ENCODE measurements at places on chromosomes 3 and 15.
A peak's percentile ranks its signal among the peaks of the same experiment; 100 is the strongest.

- DNase-seq: no peak
Observed at GRCh38 chr3:58522759-58523425, 14.1 kb downstream of the ACOX2 start.

DNA sequence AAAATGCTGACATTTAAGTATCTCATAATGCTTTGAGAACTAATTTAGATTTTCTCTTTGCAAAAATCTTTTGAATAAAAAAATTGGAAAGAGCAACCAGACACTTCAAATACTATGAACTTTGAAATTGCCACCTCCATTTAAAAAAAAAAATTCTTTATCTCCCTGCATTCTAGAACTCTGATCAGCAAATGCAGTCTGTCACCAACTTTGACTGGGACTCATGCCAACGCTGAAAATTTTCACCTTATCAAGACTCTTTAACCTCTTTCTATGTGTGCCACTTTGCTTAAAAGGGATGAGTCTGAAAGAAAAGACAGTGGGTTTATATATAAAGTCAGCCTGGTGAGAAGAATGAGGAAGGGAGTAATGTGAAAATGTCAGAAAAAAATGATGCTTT is 191.2 kb upstream of the ARPP21 start:
- no peak for DNase-seq

- DNase-seq: peak; percentile 73
Observed at GRCh38 chr3:128875556-128876120, 3.8 kb upstream of the ACAD9 start.

GRCh38 chr3:124467980-124468902 is 262.0 kb upstream of the UMPS start:
- peak; percentile 65 for DNase-seq

- DNase-seq: peak; percentile 37
Observed at GRCh38 chr3:124993466-124993865, 58.9 kb upstream of the MUC13 start.

DNA sequence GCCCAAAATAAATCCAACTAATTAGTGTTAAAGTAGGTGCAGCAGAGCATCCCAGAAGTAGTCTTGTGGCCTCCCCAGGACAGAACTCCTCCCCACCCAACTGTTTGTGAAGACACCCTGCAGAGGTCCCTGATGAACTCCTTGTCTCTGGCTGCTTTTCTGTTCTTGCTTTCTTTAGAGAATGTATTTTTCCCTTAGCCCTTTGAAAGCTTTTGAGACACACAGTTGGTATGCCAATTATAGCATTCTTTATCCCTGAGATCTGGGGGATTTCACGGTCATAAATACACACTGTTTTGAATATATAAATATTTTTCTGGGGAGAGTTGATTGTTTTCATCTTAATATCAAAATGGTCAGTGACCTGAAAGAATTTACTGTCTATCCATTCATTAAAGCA is 9.8 kb downstream of the TFG start:
- no peak for DNase-seq

- no peak for DNase-seq
Observed at GRCh38 chr3:100103558-100104441, 10.5 kb downstream of the FILIP1L start.

- DNase-seq: no peak
Observed at GRCh38 chr3:39234651-39235050, 42.3 kb upstream of the XIRP1 start.

DNA sequence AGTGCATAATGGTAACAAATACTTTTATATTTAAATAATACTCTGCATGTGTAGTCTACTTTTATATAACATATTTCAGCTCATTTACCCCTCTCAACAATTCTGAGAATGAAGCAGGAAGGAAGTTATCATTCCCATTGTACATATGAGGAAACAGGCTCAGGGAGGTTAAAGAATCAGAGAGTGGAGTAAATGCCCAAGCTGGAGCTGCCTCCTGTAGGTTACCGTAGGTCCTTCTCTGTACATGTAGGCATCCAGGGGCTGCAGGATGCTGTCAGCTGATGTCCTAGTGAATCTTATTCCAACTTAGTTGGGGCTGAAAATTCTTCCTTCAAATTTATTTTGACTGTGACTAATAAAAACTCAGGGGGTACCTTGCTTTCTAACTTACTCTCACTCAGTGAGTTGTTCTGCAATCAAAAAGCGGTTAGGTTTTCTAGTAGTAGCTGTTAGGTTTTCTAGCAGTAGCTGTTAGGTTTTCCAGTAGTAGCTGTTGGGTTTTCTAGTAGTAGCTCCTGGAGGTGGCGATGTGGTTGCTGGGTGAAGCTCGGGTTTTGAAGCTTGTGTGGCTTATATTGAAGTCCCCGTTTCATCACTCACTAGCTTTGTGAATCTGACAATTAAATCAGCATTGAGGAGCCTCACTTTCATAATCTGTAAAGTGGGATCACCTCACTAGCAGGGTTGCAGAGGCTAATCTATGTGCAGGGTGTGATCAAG is 357.0 kb downstream of the NR2F2 start:
- no peak for DNase-seq

GRCh38 chr15:22903961-22904534 is 65.6 kb downstream of the NIPA2 start:
- DNase-seq: no peak

- no peak for DNase-seq
Observed at GRCh38 chr3:102025606-102026270, 176.4 kb downstream of the NFKBIZ start.

DNA sequence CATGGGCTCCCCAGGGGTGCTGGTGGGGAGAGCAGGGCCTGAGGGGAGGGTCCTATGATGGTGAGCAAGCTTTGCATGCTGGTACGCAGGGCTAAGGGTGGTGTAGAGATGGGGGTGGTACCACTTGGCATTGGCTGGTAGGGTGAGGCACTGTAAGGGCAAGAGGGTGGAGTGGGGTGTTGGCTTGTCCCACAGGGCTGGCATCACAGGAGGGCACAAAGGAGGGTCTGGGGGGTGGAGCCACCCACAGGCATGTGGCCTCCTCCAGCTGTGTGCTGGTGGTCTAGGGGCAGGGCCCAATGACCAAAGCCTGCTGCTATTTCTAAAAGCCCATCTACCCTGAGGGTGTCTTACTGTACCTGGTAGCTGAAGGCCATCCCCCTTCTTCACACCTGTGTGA is 65.2 kb upstream of the SEC13 start:
- no peak for DNase-seq

- DNase-seq: no peak
Observed at GRCh38 chr15:83899670-83900069, 245.7 kb downstream of the ADAMTSL3 start.

- no peak for DNase-seq
Observed at GRCh38 chr3:49966233-49966942, 26.4 kb downstream of the RBM6 start.

GRCh38 chr15:100332231-100332630 is 9.5 kb downstream of the ADAMTS17 start:
- no peak for DNase-seq

GRCh38 chr3:114571363-114571762 is 277.5 kb downstream of the TIGIT start:
- no peak for DNase-seq

DNA sequence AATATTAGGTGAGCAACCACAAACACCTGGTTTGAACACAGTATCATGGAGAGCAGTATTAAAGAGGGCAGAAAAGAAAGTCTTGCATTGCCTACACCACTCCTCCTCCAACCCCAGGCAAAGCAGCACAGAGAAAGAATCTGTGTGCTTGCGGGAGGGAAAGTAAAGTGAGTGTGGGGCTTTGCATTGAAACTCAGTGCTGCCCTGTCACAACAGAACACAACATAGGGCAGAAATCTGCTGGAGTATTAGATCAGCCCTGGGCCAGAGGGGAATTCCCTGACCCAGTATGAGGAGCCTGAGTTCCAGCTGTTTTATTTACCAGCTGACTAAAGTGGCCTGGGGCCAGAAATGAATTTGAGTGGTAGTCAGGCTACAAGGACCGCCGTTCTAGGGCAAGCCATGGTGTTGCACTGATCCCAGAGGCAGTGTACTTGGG is 75.5 kb downstream of the SPATA16 start:
- DNase-seq: no peak

- DNase-seq: peak; percentile 72
Observed at GRCh38 chr3:51389423-51390183, 1.5 kb upstream of the RBM15B start.

- peak; percentile 15 for DNase-seq
Observed at GRCh38 chr3:129658110-129658843, 51.8 kb upstream of the PLXND1 start.

DNA sequence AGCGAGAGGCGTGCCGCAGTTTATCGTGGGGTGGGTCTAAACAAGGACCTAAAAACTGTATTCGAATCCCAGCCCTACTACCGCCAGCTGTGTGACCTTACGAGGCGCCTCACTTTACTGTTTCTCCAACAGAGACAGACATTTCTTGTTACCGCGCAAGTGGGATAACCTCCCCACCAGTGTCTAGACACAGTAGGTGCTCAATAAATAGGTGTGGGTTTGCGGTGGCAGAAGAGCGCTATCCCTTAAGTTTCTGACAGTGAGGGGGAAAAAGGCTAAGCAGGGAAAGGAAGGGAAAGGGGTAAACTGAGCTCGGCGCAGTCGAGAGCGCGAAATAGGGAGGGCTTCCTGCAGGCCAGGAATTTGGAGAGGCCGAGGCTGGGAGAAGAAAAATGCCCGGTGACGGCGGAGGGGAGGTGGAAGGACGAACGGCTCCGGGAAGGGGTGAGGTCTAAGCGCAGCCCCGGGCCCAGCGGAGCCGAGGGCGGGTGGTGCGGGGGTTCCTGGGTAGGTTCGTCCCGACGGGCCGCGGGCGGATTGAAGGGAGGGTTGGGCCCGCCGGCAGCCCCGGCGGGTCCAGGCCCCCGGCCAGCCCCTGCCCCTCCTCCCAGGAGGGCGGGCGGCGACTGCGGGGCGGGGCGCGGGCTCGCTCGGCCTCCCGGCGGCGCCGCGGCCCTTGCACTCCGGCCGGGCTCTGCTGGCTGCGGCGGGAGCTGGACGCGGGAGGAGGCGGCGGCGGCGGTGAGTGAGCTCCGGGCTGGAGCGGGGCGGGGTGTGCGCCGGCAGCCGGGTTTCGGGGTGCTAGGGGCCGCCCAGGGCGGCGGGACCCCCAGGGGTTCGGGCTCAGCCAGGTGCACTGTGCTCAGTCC is at the start of gene CGNL1:
TSS of gene CGNL1 (plus strand) at position 679 of the 869 bp plus-strand sequence. CDS start 61,495 bp downstream, outside the sequence.
- DNase-seq: no peak

- DNase-seq: no peak
Observed at GRCh38 chr3:4776399-4776979, 202.7 kb upstream of the BHLHE40 start.

DNA sequence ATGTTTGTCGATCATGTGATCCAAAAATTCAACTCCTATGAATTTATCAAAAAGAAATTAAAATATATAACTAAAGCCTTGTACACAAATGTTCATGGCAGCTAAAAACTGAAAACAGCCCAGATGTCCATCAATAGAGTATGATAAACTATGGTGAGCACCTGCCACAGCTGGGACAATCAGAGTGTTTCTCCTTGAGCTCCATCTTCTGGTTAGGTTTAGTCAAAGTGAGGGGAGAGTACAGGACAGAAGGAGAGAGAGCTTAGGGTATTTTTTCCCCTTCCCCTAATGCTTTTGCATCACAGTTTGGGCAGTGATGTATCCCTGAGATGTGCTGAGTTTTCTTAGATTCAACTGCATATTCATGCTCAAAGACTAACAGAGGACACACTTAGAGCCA is 65.5 kb downstream of the FSIP1 start:
- no peak for DNase-seq

- DNase-seq: peak; percentile 70
Observed at GRCh38 chr15:92817339-92817886, 82.7 kb upstream of the CHD2 start.

GRCh38 chr3:139970526-139970925 is 35.5 kb downstream of the CLSTN2 start:
- no peak for DNase-seq

DNA sequence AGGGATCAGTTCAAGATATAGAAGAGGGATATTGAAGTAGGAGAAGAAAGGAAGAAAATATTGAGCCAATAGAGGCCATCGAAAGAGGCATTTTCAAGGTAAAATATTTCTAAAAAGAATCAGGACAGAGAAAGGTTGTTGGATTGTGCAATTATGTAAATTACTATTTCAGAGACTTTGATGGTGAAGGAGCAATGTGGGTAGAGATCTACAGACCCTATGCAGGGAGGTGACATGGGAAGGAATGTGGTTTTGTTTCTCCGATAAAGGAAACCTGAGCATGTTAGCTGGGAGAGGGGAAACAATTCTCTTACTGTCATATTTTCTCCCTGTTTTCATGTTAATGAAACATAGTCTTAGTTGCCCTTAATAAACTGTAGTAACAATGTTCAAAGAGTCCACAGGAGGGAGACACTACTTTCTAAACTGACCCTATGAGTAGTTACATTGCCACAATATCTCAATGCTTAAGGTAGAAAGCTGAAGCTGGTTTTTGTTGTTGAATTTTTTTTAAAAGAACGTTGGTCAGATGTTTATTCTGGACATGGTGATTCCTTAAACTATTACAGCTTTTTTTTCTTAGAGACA is 133.3 kb downstream of the GRM7 start:
- peak; percentile 10 for DNase-seq
